ENCODE measurements at places on chromosomes 4 and X. TPM values are rescaled to one million over a fixed set of nuclear protein-coding genes. Genes with fewer than 3 reads are reported as not detected.

The HOPX gene
- 93.2 TPM for total RNA-seq

- no peak for DNase-seq
Observed at GRCh38 chr4:122100508-122100907, 51.6 kb upstream of the BLTP1 start.

DNA sequence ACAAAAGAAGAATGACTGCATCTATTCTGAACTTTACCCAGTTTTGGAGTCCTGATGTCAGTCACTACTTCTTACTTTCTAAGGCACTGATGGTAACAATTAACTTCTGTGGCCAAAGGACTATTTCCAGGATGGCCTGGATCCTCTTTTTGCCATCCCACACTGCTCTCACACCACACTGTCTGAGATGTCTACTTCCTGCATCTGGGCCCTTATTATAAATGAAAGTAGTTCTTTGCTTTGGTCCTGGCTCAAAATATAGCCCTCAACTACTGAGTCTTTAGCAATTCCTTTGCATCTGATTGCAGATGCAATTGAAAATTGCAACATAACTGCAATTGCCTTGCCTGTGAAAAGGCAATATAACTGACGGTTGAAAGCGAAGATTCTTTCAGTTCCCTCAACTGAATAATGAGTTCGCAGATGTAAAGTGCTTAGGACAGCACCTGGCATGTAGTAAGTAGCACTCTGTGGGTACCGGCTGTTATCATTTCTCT is 44.2 kb downstream of the COQ2 start:
- DNase-seq = no peak

DNA sequence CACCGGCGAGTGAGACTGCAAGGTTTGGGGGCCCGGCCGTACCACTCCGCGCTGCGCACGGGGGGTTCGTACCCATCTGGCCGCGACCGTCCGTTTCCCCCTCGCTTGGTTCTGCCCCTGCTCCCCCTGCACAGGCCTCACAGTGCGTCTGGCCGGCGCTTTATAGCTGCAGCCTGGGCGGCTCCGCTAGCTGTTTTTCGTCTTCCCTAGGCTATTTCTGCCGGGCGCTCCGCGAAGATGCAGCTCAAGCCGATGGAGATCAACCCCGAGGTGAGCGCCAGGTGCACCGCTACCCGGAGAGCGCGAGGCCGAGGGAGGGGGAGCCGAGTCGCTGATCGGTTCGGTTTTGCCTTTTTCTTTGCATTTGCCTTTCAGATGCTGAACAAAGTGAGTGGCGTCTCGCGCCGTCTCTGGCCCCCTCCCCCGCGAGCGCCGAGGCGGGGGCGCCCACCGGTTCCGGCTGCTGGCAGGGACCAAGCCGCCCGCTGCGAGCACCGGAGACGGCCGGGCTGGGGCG is at the start of gene UCHL1:
Gene UCHL1 (plus strand): TSS at position 189 of the 517 bp plus-strand sequence. CDS start 49 bp downstream, at position 238.
- DNase-seq = peak; percentile 38

- DNase-seq = no peak
Observed at GRCh38 chr4:29970626-29971025, 749.5 kb upstream of the PCDH7 start.

Data from activated T-cell treated with anti-CD3 and anti-CD28 coated beads, Interleukin-2, amount 50 U/mL, for 72 hours (primary cell).